NCI-H1694 (cell line): ENCODE measurements at places on chromosomes 13 and 19.

- DNase-seq: no peak
Observed at GRCh38 chr19:12015015-12015752, 20.3 kb downstream of the ZNF433 start.

DNA sequence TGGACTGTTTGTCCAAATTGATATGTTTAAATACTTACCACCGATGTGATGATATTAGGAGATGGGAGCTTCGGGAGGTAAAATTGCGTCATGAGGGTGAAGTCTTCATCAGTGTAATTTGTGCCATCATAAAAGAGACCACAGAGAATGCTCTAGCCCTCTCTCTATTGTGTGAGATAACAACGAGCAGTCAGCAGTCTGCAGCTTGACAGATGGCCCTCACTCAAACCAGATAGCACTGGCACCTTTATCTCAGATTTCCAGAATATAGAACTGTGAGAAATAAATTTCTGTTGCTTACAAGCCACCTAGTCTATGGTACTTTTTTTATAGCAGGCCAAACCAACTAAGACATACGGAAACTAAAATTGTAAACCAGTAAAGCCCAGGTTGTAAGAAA, 1718.9 kb upstream of the MIR17HG start:
- no peak for DNase-seq

GRCh38 chr13:36513266-36513665, 81.0 kb downstream of the CCNA1 start:
- DNase-seq: no peak

- no peak for DNase-seq
Observed at GRCh38 chr13:101416181-101417042, at the start of gene NALCN. NALCN (minus strand) TSS chr13:101416508; CDS start chr13:101399126, 17,382 bp downstream.
